ENCODE measurements at places on chromosomes 1 and 21.

GRCh38 chr1:215957663-215958062 lies 390.6 kb downstream of the KCTD3 start:
- no peak for DNase-seq

DNA sequence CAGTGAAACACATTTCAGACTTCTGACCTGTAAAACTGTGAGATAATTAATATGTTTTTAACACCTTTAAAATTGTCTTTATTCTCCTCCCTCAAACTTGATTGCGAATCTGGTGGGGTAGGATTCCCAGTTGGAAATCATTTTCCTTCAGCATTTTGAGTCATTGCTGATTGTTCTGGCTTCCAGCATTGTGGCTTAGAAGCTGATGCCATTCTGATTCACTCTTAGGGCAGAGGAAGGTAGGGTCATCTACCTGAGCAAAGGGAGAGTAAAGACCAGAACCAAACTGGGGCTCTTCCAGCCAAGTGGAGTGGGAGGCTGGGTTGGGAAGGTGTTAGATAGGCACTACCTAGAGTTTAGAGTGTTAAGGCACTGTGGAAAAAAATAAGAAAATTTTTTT lies 61.2 kb downstream of the MPZL1 start:
- DNase-seq: no peak

DNA sequence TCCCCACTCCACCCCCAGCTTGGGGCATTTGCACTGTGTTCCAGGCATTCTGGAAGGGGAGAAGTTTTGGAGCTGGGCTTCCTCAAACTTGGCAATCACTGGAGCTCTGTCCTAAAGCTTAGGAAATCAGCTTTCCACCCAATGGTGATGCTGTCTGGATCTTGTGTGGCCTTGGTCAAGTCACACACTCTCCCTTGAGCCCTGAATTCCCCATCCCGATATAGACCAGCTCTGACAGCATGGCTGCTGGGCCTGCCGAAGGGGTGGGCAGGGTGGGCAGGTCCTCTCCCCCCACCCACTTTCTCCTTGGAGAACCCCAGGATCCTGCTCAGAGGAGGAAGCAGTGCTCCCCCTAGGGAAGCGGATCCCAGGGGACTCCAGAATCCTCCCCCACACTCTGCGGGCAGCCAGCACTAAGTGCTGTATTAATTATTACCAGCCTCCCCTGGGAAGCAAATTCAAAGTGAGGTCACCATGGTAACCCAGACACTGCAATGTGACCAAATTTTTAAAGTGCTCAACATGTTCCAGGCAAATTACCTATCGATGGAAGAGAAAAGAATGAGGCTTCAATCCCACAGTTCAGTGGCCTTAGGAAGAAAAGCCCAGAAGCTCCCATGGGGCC lies 21.3 kb upstream of the LDLRAP1 start:
- DNase-seq: no peak

GRCh38 chr1:15883326-15883725 lies 35.8 kb downstream of the SPEN start:
- DNase-seq: no peak

DNA sequence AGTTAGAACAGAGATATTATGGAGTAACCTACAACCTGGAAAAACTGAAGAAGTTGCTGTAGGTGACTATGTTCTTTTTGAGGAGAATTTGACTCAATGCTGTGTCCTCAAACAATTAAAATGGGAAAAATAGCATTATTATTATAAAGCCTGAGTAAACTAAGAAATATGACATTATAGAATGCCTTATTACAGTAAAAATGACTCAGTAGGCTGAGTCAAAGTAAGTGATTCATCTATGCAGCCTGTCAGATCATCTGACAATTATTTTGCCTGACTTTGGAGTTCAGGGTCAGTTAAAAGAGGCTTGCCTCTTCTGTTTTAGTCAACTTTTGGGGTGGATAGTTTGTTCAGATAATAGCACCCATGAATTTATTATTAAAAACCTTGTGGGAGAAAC lies 150.8 kb upstream of the PTGFR start:
- no peak for DNase-seq

DNA sequence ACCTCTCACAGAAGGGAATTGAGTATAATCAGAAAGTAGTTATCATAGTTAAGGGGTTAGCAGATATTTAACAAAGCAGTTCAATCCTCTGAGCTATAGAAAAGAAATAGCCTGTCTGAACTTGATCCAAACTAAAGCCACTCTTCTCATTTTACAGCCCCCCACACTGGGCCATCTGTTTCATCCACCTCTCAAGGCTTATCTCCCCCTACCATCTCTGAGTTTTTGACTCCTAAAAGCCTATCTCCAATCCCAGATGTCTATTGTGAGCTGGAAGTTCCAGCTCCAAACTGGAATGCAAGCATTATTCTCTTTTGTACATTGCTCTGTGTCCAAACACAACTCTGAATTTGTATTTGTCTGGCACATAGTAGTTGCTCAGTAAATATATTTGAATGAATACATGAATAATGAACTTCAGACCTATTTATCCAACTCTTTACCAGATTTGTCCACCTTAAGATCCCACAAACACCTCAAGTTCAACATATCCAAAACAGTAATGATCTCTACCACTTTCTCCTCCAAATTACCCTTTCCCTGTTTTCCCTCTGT lies 98.1 kb downstream of the PLPP3 start:
- DNase-seq: no peak

DNA sequence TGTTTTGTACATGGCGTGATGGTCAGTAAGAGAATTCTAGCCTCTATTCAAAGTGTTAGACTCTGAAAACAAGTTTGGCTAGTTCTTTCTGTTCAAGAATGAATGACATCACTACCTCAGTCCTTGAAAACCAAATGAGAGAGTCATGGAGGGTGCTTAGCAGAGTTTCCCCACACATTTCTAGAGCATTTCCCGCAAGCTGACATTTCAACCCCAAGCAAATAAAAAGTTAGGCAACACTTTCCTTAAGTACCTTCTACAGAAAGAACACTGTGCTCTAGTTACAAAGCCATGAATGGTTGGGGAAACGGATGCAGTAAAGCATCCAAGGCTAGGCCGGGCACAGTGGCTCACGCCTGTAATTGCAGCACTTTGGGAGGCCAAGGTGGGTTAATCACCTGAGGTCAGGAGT lies 47.9 kb upstream of the SLC44A3 start:
- no peak for DNase-seq

DNA sequence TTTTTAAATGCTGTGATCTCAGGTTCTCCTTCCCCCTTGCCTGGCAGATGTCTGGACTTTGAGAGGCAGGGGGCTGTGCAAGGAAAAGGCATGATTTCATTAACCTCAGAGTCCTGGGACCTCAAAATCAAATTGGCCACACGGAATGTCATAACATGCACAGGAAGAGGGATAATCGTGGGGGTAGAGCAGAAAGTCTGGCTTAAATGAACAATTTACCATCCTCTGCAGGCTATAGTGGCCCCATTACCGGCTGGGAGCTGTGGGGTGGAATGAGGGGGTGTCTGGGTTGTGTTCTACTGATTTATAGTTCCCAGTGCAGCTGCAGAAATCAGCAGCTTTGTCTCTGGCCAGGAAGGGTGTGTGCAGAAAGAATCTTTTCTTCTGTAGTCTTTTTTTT lies 10.8 kb downstream of the OPRD1 start:
- DNase-seq: no peak

DNA sequence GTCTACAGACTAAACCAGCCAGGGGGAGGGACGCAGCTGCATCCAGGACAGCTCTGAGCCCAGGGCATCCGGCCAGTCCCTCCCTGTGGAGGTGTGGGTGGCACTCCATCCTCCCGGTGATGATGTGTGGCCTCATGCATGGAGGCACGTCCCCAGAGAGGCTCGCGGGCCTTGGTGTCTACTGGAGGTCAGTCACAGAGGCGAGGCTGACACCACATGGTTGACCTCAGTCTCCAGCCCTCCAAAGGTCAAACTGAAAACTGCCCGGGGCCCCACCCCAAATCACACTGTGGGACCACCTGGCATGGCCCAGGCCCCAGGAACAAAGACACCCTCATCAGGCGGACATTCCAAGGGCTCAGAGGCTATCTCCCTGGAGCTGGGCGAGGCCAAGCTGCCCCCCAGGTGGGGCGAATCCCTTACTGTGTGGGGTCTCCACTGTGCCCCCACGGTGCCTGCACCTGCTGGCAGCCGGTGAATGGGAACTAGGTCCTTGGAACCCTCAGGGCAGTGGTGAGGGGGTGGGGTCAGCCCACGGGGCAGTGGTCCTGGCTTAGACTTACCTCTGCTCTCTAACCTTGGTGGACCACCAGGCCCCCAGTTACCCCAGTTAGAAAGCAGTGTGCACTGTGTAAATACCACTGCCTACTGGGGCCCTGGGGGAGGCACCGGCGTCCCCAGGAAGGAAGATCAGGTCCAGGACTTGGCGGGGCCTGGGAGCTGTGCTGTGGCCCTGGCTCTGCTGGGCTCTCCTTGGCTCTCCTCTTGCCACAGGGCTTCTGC lies 49.1 kb downstream of the TRPM2 start:
- no peak for DNase-seq

DNA sequence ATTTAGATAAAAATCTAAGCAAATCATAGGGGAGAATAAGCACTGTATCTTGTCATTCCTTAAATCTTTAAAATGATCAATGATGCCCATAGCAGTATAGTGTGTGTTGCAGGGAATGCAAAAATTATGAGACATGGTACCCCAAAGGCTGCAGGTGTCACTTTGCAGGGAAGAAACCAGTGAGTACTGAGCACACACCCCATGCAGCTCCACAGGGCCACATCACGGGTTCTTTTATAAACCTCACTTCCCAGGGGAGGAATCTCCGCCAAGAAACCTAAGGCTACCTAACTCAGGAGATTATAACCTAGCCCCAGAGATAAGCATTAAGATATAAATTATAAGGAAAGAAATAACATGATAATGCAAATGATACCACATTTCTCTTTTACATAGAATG lies 115.6 kb downstream of the APP start:
- no peak for DNase-seq

GRCh38 chr1:78501203-78501602 lies 10.4 kb downstream of the PTGFR start:
- DNase-seq: no peak

GRCh38 chr21:40166291-40166843 lies 299.1 kb downstream of the PCP4 start:
- no peak for DNase-seq

DNA sequence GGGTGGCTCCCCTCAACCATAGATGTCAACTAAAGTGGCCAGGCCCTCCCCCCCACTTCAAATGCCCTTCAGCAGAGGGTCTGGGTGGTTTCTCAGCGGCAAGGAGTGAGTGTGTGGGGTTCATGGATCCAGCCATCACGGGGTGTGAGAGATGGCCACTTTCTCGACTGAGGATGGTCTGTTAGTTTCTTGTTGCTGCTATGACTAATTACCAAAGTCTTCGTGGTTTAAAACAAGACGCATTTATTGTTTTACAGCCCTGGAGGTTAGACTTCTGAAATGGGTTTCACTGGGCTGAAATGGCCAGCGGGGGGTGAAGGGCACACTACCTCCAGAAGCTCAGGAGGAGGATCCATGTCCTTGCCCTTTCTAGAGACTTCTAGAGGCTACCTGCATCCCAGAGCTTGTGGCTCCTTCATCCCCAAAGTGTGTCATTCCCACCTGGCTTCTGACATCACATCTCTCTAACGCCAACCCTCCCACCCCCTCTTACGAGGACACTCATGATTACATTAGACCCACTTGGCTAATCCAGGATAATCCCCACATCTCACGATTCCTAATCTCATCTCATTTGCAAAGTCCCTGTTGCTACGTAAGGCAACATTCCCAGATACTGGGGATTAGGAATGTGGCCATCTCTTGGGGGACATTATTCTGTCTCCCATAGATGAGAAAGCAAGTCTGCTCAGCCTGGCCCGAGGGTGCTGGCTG lies 53.0 kb downstream of the EPHB2 start:
- no peak for DNase-seq

DNA sequence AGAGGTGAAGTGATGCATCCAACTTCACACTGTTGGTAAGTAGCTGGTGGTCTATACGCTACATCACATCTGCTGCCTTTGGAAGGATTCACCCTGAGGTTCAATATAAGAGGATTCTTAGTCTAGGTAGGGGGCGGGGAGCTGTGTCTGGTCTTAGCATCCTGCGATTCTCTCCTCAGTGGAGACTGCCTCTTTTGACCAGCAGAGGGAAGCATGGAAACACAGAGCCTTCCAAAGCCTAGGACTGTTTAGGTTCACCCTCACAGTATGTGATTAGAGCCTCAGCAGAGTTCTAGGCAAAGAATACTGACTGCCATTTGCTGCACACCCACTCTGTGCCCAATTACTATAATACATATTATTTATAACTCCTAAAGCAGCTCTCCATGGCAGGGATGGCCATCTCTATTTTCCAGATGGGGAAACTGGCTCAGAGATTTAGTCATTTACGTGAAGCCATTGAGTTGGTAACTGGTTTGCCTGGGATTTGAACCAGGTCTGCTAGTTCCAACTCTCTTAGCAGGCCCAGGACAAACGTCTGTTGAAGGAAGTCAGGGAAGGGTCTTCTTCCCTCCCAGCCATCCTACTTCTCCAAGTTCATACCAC lies 28.9 kb upstream of the EFCAB14 start:
- DNase-seq: no peak

DNA sequence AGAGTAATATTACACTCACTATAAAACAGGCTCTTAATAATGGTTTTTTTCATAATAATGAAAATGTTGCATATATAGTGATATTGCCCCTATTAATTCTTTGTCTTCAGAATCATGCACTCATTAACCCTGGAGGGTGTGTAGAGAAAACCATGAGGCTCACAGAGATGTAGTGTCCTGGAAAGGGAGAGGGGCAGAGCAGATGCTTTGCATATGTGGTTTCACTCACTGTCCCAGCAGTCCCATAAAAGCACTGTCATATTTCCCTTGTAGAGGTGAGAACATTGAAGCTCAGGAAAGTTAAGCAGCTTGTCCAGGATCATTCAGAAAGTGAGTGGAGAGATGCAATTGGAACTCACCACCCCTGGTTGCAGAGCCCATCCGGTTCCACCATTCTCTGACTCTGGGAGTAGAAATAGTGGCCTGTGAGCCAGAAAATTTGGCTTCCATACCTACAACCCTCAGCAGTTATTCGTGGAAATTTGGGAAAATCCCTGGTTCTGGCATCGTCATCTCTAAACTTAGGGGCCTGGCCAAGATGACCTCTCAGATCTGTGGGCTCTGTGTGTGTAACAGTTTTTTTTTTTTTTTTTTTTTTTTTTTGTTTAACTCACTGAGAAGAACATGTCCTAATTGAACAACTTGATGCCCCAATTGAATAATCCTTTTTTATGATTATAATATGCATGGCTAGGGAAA lies 86.4 kb downstream of the RGL1 start:
- DNase-seq: no peak

DNA sequence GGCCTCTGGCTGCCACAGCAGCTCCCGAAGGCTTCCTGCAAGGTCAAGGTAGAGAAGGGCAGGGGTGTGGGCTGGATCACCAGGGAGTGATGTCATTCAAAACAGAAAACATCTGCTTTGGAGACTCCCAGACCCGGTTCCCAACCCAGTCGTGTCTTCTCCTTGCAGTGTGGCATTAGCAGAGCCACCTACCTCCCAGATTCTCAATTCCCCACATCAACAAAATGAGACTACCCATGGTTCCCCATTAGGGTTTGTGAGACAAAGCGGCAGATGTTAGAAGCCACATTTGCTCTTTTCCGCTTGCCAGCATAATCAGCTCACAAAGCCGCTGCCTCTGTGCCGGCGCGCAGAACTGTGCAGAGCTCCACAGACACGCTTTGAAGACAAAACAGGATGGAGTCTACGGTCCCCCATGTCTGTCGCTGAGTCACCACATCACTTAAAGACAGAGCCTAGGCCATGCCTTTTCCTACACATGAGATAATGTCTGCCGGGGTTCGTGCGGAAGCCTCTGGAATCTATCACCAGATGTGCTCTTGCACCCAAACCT lies 12.5 kb downstream of the KIF17 start:
- DNase-seq: no peak
